ENCODE measurements at places on chromosomes 7 and 10.
A peak's percentile ranks its signal among the peaks of the same experiment; 100 is the strongest.

DNA sequence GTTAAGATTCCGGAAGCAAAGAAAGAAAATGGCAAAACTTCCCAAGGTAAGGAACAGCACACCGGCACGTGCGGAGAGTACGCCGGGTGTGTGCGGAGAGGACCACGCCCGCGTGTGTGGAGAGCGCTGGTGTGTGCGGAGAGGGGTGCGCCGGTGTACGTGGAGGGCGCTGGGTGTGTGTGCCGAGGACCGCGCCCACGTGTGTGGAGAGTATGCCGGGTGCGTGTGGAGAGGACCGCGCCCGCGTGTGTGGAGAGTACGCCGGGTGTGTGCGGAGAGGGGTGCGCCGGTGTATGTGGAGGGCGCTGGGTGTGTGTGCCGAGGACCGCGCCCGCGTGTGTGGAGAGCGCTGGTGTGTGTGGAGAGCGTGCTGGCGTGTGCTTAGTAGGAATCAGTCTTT, 48.6 kb upstream of the DPYSL4 start:
- no peaks in the 10 kb centered on the region for H3K36me3 ChIP-seq
- H3K4me1 ChIP-seq = peaks cover 2% of the 10 kb centered on the region
- H3K4me3 ChIP-seq = no peak overlapping the region
- peak overlapping the region; percentile 84 for H3K27ac ChIP-seq
- no peaks in the 10 kb centered on the region for H3K27me3 ChIP-seq

GRCh38 chr7:37531225-37531624, 82.6 kb upstream of the ELMO1 start:
- H3K36me3 ChIP-seq = no peaks in the 10 kb centered on the region
- no peak overlapping the region for H3K4me3 ChIP-seq
- H3K27ac ChIP-seq = no peak overlapping the region

DNA sequence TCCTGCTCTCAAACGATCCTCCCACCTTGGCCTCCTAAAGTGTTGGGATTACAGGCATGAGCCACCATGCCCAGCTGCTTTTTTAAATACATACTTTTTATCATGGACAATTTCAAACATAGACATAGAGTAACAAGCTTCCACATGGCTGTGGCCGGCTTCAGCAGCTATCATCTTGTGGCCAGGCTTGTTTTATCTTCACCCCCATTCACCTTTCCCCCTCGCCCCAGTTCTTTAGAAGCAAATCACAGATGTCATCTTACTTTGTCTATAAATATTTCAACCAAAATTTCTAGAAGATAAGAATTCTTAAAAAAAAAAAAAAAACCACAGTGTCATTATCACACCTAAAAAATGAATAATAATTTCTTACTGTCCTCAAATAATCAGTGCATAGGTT, 5.9 kb downstream of the FOXK1 start:
- H3K4me1 ChIP-seq = peaks cover 44% of the 10 kb centered on the region
- H3K27me3 ChIP-seq = no peaks in the 10 kb centered on the region
- DNase-seq = no peak
- peak overlapping the region; percentile 21 for H3K4me3 ChIP-seq
- no peak overlapping the region for H3K27ac ChIP-seq

DNA sequence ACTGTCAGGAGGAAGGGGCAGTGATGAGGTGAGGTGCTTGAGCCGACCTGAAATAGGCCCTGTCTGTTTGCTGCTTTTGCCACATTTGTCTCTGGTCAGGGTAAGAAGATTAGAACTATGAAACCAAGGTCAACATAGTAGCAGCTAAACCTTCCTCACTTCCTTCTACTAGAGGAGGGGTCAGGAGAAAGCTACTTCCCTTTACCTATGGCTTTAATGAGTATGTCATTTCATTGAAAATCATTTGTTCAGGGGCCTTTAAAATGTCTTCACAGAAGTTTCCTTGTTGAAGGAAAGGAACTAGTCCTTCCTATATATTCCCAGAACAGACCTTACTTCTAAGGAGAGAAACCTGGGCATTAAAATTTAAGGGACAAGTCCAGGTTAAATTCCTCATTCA, 19.0 kb downstream of the HYAL4 start:
- H3K27me3 ChIP-seq = no peaks in the 10 kb centered on the region
- DNase-seq = no peak
- H3K4me1 ChIP-seq = peaks cover 11% of the 10 kb centered on the region

GRCh38 chr10:113858541-113858940, 4.1 kb downstream of the NHLRC2 start:
- no peak for DNase-seq
- H3K4me1 ChIP-seq = peaks cover 42% of the 10 kb centered on the region
- peaks cover 34% of the 10 kb centered on the region for H3K36me3 ChIP-seq
- peak overlapping the region; percentile 20 for H3K4me3 ChIP-seq
- no peaks in the 10 kb centered on the region for H3K27me3 ChIP-seq
- no peak overlapping the region for H3K27ac ChIP-seq

DNA sequence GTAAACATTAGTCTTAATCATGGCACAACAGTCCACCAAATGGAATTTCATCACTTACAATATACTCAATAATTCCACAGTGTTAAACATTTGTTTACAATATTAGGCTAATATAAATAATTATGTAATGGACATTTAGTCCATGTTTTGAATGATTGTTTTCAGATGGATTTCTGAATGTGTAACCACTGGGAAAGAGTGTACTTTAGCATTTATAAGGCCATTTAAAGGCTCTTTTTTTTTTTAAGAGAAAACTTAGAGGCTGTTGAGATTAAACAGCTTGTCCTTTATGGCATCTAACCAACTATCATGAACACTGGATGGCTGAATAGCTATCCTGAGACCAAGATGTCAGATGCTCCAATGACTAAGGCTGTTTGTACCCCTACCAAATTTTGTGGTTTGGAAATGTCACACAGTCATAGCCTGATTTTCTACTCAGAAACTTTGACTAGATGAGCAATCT, 248.3 kb upstream of the GLI3 start:
- no peak overlapping the region for H3K4me3 ChIP-seq
- no peak for DNase-seq
- H3K27me3 ChIP-seq = no peaks in the 10 kb centered on the region
- H3K36me3 ChIP-seq = no peaks in the 10 kb centered on the region
- peaks cover 6% of the 10 kb centered on the region for H3K4me1 ChIP-seq

GRCh38 chr10:11403116-11403515, 208.3 kb downstream of the USP6NL start:
- H3K27me3 ChIP-seq = peaks cover 3% of the 10 kb centered on the region
- peaks cover 5% of the 10 kb centered on the region for H3K36me3 ChIP-seq
- H3K27ac ChIP-seq = no peak overlapping the region

DNA sequence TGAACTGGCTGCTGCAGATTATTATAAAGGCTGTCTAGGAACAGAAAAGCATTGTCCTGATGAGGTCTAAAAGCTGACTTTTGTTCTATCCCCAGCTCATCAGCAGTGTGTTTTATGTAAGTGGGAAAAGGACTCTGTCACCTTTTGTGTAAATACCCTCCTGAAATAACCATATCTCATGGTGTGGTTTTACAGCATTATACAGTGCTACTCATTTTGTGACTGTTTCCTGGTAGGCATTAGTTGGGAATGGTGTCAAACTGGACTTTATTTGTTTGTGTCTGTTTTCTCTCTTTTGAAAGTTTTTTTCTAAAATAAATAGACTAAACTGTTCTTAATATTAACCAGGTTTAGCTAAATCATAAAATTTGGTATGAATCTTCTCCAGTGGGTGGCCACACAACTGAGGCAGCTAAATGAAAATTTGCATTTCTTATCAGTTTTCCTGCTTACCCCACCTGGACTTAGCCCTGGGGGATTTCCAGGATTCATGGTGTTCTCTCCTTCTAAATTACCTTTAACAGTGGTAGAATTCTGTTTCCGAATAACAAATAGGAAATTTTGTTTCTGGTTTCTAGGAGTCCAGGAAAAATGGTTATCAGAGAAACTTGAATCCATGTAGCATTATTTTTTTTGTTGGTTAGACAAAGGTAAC, 140.9 kb downstream of the LHFPL3 start:
- H3K4me3 ChIP-seq = no peak overlapping the region
- DNase-seq = no peak
- H3K27ac ChIP-seq = no peak overlapping the region
- H3K36me3 ChIP-seq = peaks cover 3% of the 10 kb centered on the region
- no peaks in the 10 kb centered on the region for H3K4me1 ChIP-seq

DNA sequence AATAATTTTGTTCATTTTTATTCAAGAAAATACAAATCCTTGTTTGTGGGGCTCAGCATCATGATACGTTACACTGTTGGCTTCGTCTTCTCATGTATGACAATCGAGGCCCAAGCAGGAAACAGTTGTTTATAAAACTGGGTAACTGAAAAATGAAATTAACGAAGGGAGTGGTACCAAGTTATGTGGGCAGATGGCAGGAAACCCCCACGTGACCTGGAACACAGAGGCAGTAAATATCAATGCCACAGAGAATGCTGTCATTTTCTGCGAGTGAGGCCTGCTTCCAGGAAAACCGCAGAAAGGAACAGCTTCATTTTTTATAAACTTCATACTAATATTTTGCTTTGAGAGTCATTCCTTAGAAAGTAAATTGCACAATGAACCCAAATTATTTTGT, 201.0 kb upstream of the ADARB2 start:
- no peak overlapping the region for H3K27ac ChIP-seq
- no peak overlapping the region for H3K4me3 ChIP-seq
- no peaks in the 10 kb centered on the region for H3K4me1 ChIP-seq
- H3K27me3 ChIP-seq = no peaks in the 10 kb centered on the region
- no peaks in the 10 kb centered on the region for H3K36me3 ChIP-seq

DNA sequence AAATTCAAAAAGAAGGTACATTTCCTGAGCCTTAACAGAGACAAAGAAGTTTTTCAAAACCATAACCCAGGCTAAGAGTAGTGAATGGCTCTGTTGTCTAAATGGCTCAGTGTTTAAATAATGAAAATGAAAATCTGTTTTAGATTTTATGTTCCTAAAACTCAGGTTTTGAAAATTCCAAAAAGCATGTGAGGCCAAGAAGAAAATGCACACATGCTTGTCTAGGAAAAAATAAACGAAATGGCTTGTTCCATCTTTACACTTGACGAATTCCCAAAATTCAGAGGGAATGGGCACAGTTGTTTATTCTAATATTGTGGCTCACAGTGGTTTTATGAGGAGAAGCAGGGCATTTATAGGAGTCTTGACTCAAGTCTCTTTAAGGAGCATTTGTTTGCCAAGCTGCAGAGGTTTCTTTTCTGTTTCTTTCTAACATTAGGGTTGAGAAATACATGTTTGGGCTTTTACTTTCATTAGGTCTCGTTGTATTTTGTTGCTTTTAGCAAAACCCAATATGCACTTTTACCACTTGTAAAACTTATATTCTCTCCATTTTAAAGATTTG, 527.6 kb upstream of the ANKRD30A start:
- H3K36me3 ChIP-seq = no peaks in the 10 kb centered on the region
- DNase-seq = no peak
- H3K4me3 ChIP-seq = no peak overlapping the region
- H3K27ac ChIP-seq = no peak overlapping the region

GRCh38 chr10:968546-969199, 19.6 kb upstream of the GTPBP4 start:
- no peak for DNase-seq
- peaks cover 2% of the 10 kb centered on the region for H3K27me3 ChIP-seq
- peaks cover 11% of the 10 kb centered on the region for H3K4me1 ChIP-seq
- H3K27ac ChIP-seq = no peak overlapping the region

- no peaks in the 10 kb centered on the region for H3K27me3 ChIP-seq
- H3K4me3 ChIP-seq = no peak overlapping the region
- H3K27ac ChIP-seq = no peak overlapping the region
- peaks cover 7% of the 10 kb centered on the region for H3K4me1 ChIP-seq
- H3K36me3 ChIP-seq = no peaks in the 10 kb centered on the region
Observed at GRCh38 chr7:18962031-18962430, 155.4 kb downstream of the TWIST1 start.

DNA sequence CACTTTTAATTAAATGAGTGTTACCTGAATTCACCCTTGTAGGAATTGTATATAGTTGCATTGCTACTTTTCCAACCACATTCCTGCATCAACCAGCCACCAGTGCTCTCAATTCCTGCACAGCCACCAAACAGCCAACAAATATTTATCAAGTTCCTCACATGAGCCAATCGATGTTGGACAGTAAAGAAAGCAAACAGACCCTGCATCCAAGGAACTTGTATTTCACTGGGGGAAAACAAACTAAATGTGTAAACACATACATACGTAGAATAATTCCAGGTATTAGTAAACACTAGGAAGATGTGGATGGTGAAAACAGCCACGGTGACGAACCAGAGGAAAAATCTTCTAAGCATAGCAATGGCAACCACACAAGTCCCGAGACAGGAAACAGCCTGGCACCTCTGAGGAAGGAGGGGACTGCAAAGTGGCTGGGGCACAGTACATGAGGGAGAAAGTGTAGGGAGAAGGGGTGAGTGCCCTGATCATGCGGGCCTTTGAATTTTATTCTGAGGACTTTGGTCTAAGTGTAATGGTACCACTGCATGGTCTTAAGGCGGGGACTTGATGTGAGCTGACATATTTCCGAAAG, 111.2 kb downstream of the XRCC2 start:
- DNase-seq = no peak
- no peak overlapping the region for H3K27ac ChIP-seq
- H3K27me3 ChIP-seq = no peaks in the 10 kb centered on the region
- H3K36me3 ChIP-seq = no peaks in the 10 kb centered on the region
- H3K4me3 ChIP-seq = no peak overlapping the region
- H3K4me1 ChIP-seq = peaks cover 7% of the 10 kb centered on the region

GRCh38 chr7:8211725-8212096, 50.3 kb downstream of the ICA1 start:
- no peaks in the 10 kb centered on the region for H3K36me3 ChIP-seq
- H3K27me3 ChIP-seq = no peaks in the 10 kb centered on the region
- peaks cover 56% of the 10 kb centered on the region for H3K4me1 ChIP-seq
- no peak overlapping the region for H3K4me3 ChIP-seq
- no peak for DNase-seq

DNA sequence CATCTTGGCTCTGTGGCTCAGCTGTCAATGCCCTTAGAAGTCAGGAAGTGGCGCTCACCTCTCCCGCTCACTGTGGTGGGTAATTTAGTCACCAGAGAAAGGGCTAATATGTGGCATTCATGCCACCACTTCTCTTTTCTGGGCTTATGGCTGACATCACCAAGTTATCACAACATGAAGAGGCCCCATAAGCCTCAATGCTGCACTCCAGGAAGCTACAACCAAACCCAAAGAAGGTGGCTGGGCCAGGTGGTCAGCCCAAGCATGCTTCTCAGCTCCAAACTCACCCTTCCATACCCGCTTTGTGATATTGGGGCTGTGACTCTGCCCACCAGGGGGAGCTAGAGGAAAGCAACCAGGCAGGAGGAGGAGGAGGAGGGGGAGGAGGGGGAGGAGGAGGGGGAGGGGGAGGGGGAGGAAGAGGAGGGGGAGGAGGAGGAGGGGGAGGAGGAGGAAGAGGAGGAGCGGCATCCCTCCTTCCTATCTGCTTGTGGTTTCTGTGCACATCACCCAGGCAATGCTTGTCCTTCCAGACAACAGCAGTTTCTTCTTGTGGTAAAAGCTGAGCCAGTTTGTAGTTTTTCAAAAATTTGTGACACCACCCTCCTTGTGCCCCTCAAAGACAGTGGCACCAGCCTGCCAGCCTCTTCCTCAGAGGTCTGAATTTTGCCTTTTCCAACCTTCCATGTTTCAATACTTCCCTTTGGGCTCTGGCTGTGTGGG, 42.1 kb downstream of the CYP26A1 start:
- peaks cover 13% of the 10 kb centered on the region for H3K27me3 ChIP-seq
- H3K4me1 ChIP-seq = no peaks in the 10 kb centered on the region
- H3K27ac ChIP-seq = no peak overlapping the region
- peak; percentile 62 for DNase-seq
- peaks cover 2% of the 10 kb centered on the region for H3K36me3 ChIP-seq

- H3K27ac ChIP-seq = no peak overlapping the region
- H3K27me3 ChIP-seq = no peaks in the 10 kb centered on the region
- no peak overlapping the region for H3K4me3 ChIP-seq
- H3K36me3 ChIP-seq = no peaks in the 10 kb centered on the region
Observed at GRCh38 chr7:71630516-71630915, 498.6 kb downstream of the GALNT17 start.
